ENCODE measurements at places on chromosomes 3 and 15.
A peak's percentile ranks its signal among the peaks of the same experiment; 100 is the strongest.

DNA sequence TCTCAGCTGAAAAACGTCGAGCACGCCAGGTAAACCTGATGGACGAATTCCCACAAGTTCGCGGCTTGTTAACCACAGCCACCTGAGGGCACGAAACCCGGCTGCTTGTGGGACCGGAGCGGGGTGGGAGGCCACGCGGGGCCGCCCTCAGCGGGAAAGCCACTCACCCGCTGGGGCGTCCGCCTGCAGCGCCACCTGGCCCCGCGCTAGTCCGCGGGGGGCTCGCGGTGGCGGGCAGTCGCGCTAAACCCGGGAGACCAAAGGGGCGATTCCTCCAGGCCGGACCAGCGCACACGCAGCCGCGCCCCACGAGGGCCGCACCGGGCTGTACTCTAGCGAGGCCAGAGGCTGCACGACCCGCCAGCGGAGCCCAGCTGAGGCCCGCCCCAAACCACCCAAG, 15.7 kb upstream of the CFAP161 start:
- DNase-seq: no peak

DNA sequence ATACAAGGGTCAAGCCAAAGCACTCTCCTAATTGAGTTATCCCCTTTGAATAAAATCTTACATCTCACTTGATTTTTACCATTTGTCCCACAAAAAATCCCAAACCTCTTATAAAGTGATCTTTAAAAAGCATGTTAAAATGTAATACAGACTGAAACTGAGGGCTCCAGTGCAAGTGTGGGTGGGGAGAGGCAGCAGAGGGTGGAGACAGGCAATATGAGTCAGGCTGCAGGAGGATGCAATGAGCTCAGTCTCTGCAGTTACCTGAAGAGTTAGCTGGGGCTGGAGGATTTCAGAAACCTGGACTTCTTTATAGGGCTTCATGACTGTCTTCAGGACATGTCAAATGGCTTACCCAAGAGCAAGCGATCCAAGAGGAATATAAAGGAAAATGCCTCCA, 14.2 kb upstream of the COLQ start:
- peak; percentile 49 for DNase-seq

GRCh38 chr3:126746395-126747177, 42.5 kb downstream of the CHCHD6 start:
- no peak for DNase-seq

DNA sequence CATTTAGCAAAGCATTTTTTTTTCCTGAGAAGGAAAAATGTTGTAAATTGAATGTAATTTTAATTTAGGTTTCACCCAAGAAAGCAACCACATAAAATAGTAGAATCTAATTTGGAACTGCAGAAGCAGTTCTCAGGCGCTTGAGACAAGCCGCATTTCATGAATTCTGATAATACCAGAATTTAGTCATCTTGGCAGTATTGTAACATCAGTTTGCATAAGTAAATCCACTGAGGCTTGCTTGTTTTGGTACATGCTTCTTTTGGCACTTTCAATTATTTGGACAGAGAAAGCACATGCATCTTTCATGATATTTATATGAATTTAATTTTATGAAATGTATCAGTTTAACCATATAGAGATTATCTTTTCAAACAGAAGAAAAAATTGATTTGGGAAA, 389.7 kb upstream of the ROBO1 start:
- DNase-seq: no peak

DNA sequence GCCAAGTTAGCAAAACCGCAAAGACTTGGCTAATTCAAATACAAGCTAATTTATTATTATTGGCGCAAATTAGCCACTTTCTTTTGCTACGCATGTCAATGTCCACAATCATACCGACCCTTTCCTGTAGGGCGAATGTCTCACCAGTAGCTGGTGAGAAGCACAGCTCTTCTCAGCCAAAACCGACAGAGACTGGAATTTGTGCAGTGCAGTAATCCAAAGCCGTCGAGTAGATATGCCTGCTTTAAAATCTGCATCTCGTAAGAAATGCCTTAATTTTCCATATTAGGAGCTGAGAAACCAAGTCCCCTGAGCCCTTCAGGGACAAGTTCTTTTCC, 614 bp upstream of the MINDY2 start:
- DNase-seq: peak; percentile 13

DNA sequence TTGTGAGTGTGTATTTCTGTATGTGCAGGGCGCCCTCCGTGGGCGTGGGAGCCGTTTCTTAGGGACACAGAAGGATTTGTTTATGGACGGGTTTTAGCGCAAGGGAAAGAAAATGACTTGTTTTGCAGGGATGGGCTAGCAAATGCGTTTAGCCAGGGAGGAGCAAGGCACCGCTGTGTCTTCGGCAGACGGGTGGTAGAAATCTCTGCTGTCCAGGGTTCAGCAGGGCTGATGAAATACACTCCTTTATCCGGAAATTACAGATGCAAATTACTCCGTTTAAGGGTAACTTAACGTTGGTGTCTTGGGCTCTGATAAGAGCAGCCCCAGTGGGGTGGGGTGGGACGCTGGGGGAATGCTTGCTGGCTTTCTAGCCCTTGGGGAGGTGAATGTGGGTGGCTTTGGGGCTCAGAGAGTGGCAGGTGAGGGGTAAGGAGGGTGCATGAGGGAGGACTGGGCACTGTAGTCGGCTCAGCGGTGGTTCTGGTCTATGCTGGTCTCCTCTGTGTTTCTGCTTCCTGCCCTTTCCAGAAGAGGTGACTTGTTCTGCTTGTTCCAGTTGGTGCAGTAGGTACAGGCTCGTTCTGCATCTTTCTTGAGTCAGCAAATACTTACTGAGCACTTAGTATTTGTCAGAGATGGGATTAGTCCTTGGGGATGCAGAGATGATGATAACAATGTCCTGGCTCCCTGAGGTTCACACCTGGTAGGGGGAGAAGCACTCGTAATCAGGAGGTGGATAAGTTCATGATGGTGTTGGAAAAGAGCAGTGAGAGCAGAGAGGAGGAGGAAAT, 954 bp downstream of the SV2B start:
- DNase-seq: no peak

- no peak for DNase-seq
These were observed 150.4 kb downstream of the TIGIT start for GRCh38 chr3:114444216-114444615.

GRCh38 chr15:62922514-62922913, 120.0 kb upstream of the TPM1 start:
- no peak for DNase-seq

- no peak for DNase-seq
These were observed 111.6 kb downstream of the TIGIT start for GRCh38 chr3:114405202-114405990.

GRCh38 chr3:64097920-64098319, 74.6 kb upstream of the PSMD6 start:
- no peak for DNase-seq

DNA sequence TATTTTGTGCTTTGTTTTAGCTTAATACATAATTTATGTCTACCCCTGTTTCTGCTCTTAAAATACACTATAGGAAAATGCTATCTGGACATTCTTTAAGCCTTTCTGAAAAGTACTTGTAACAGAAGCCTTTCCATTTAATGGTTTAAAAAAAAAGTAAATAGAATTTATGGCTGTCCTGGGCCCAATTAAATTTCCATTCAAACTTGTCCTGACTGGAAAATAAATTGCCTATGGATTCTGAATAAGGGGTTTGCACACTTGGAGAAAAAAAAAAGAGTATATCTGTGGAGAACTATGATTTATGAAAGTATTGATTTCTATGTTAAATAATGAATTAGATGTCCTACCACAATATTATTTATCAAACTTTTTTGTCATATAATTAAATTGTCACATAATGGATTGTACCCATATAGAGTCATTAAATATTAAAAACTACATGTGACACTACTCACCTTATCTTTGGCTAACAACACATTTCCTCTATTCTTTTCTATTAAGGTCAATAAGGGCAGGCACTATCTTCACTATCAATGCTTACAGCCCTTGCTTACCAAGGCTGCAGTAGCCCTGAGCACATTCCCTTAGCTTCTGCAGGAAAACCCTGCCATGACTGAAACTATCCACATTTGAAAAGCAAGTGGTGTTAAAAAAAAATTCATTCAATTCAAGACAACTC, 396.1 kb upstream of the ROBO2 start:
- no peak for DNase-seq

- DNase-seq: no peak
These were observed 12.8 kb downstream of the APOD start for GRCh38 chr3:195570912-195571311.

- DNase-seq: no peak
These were observed 18.0 kb downstream of the RMDN3 start for GRCh38 chr15:40737048-40737447.

GRCh38 chr15:69421498-69421897, 7.3 kb downstream of the KIF23 start:
- DNase-seq: no peak

DNA sequence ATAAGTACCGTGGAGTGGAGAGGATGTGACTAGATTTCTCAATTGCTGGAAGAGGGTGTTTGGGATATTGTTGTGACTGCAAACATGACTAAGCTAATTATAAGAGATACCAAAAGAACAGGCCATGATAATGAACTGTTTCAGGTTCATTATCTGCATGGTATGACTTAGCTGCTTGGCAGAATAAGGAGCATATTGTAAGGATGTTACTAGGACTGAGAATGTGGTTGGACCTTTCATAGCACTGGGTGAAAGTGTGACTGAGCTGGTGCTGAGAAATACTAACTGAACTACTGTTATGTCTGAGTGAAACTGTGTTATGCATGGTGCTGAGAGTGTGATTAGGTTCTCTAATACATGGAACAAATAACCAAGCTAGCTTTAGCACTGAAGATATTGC, 11.0 kb downstream of the SCN10A start:
- no peak for DNase-seq

DNA sequence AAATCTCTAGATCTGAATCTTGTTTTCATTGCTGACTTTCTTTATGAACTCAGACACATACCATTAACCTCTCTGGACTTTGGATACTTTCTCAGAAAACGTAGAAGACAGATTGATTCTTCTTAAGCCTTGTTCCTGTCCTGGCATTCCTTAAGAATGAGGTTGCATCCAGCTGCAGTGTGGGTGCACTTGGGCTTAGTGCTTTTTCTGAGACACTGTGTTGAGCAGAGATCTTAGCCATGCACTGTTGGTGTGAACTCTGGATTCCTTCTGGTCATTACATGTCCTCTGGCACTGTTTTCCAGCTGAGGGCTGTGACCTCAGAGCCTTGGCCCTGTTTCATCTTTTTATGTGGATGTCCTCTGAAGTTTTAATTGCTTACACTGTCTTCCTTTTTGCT, 428.3 kb downstream of the CNTN4 start:
- DNase-seq: no peak

DNA sequence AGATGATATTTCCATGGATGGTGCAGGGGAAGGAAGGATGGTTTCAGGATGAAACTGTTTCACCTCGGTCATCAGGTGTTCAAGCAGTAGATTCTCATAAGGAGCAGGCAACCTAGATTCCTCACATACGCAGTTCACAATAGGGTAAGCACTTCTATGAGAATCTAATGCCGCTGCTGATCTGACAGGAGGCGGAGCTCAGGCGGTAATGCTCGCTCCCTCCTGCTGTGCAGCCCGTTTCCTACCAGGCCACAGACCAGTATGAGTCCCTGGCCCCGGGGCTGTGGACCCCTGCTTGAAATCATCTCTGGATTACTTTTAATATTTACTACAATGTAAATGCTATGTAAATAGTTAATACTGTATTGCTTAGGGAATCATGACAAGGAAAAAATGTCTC, 241.8 kb downstream of the ROBO2 start:
- no peak for DNase-seq

- DNase-seq: no peak
These were observed 1.4 kb upstream of the HCN4 start for GRCh38 chr15:73370151-73370550.

DNA sequence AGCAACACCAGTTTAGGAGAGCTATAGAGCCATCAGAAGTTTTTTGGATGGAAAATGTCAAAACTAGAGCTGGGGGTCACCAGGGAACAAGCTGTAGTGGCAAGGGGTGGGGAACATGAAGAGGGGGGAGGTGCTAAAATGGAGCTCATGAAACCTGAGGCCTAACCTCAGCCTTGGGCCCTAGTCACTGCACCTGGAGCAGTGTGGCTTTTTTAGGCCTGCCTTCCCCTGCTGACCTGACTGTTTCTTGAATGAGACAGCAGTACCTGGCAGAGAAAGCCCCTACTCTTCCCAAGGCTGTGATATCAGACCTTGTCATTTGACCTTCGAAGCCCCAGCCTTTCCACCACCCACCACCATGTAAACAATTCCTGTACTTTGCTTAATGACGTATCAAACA, 383.5 kb downstream of the EPHB1 start:
- no peak for DNase-seq

DNA sequence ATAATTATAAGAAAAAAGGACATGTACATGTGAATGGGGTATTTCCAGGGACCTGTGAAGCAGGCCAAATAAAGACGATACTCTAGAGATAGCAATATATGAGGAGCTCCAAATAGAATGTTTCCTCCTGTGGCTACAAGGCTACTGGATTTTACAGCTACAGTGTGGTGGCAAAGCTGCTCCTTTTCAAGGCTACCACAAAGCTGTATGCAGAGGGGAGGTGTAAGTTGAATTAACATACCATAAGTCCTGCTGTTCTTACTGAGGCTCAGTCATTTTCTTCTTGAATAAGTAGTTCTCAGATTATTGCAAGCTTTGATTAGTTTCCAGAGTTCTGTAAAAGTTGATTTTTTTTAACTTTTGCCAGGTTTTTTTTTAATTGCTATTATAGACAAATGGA, 1184.6 kb upstream of the EPHA6 start:
- DNase-seq: no peak

GRCh38 chr15:63826528-63826927, 7.2 kb downstream of the HERC1 start:
- no peak for DNase-seq

- DNase-seq: no peak
These were observed 141.2 kb upstream of the TLE3 start for GRCh38 chr15:70238917-70239316.

DNA sequence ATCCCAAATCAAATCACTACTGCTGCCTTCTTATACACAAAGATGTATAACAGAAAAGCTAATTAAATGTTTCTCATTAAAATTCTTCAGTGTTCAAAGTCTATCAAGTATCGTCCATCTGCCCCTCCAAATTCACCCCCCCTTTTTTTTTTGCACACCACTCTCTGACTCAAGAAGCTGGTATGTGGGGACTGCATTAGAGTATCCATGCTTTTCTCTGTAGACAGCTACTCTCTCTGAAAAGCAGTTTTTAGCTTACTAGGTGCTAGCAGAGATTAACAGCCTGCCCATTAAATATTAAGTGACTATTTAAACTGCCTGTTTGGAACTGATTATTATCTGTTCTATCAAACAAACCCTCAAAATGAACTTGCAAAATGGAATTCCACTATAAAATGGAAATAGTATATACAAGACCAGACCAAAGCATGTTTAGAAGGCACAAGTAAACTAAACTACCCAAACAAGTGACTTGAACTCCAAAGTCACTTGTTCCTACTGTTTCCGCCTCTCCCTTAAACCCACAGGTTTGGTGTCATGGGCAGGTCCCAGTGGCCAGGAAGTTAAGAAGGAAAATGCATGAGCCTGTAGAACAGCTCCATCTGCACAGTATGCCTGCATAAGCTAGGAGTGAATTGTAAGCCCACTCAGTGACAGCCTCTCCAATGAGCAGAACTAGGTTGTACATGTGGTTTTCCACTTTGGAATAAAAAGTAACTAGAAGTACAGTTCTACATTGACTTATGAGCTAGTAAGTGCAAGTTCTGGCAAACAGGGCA, 32.5 kb downstream of the GBE1 start:
- DNase-seq: no peak
